ENCODE measurements at places on chromosomes 3 and 15.

GRCh38 chr3:30682434-30683155, 76.2 kb downstream of the TGFBR2 start:
- no peak for DNase-seq

GRCh38 chr3:192897005-192897404, 20.7 kb downstream of the MB21D2 start:
- DNase-seq, result no peak

DNA sequence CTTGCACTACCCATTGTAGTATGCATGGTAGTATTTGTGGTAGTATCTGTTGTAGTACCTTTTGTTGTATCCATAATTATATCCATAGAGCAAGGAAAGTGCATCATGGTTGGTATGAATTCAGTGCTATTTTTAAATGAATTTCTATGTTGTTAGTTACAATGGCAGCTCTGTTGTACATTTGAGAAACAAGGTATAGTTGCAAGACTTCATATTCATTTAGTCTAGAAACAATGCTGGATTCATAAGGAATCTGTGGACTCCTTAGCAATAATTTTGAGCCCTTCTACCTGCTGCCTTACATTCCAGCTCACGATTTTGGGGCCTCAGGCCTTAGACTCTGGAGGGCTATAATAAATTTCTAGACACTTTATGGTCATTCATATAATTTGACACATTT, 141.8 kb downstream of the FAM43A start:
- DNase-seq, result no peak

DNA sequence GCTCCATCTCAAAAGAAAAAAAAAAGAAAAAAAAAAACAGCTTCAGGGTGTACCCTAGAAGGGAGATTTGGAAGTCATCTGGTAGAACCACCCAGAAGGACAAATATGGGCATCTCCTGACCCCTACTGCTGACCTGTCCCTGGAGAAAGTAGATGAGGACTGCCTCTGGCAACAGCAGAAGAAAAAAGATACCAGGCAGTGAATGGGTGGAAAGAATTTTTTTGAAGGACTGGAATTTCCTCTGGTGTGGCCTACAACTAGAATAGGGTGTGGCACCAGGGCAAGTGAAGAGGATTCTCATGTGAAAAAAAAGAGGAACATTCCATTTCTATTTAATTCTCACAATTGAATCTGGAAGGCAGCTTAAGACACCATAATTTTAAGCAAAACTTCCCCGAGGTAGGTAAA, 3.1 kb downstream of the ANXA2 start:
- no peak for DNase-seq

DNA sequence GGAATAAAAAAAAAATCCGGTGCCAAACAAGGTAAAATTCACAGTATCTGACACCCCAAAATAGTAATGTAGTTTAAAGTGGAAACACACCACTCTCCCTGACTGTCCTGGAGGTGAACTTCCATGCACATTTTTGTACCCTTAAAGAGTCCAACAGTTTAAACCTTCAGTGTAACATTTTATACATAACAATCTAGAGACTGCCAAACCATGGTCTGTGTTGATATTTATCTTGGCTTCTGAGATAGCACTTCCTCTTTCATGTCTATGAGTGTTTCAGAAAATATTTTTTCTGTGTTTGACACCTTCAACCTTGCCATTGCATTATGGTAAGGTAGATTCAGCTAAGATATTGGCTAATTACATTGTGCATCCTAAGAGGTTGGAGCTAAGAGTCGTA, 13.9 kb downstream of the TMEM45A start:
- DNase-seq, result no peak

- no peak for DNase-seq
Observed at GRCh38 chr3:23105048-23105447, 98.1 kb upstream of the UBE2E2 start.

DNA sequence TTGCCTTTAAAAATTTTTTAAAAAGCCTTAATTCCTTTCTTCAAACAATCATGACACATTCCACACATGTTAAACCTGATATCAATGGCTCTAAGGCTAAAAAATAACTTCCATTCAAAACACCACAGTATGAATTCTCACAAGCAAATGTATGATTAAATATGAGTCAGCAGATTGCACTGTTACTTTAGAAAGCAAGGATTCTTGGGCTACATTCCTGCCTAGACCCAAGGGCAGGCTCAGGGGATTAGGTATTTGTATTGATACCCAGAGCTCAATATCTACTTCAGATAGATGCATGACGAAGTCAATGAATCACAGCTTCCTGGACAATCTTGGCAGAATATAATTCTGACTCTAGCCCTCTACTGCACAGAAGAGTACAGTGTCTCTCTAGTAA, 65.7 kb downstream of the RARB start:
- DNase-seq, result no peak

GRCh38 chr3:48222616-48223513, at the start of gene CAMP:
TSS of gene CAMP (plus strand) at chr3:48223495. CDS start at chr3:48223512, 17 bp downstream.
- no peak for DNase-seq

DNA sequence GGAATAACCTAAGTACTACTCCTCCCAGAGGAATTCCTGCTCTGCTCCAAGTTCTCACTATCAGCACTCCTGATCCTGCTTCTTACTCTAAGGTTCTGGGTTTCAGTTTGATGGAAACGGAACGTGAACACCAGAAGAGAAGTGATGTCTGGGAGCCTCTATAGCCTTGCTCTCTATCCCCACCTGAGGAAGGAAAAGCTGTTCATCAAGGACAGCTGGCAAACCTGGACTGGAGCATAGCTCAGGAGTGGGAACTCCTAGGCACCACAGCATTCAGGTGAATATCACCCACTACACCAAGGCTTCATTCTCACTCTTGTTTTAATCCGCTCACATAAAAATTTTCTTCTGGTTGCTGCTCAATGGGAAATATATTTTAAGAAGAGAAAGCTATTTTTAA, 13.0 kb upstream of the CADPS start:
- DNase-seq, result no peak

DNA sequence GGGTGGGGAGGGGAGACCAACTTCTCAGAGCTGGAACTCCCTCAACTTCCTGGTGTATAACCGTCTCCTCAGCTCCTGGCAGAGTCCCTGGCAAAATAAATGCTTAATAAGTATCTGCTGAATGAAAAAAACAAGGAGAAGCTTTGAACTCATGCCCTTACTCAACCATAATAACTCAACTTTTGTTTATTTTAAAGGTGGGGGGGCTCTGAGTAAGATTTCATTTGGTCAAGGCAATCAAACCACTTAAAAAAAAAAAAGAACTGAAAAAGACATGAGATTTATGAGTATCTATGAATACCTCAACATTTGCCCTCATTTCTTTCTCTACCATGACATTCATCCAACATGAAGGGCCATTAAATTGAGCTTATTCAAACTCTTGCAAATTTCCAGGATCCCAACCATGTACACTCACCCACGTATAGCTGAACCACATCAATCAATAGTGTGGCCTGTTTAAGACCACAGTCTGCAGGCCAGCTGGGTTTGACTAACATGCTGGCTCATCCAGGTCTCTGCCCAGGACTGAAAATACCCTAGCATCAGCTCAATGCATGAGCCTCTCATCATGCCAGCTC, 157.9 kb downstream of the FOXP1 start:
- no peak for DNase-seq

- DNase-seq, result no peak
Observed at GRCh38 chr3:115578331-115578730, 45.0 kb upstream of the GAP43 start.

DNA sequence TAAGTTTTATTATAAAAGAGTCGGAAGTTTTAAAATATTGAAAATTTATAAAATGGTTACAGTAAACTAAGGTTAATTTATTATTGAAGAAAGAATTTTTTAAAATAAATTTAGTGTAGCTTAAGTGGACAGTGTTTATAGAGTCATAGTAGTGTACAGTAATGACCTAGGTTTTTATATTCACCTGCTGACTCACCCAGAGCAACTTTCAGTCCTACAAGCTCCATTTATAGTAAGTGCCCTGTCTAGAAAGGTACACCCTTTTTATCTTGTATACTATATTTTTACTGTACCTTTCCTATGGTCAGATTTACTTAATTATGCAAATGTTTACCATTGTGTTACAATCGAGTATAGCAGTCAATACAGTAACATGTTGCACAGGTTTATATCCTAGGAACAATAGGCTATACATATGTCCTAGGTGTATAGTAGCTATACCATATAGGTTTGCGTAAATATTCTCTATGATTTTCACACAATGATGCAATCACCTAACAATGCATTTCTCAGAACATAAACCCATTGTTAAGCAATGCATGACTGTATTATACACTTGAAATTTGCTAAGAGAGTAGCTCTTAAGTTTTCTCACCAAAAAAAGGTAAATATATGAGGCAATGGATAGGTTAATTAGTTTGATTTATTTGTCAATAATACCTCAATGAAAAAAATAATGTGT, 106.9 kb upstream of the CD96 start:
- no peak for DNase-seq
